Central memory CD8-positive, alpha-beta T cell (primary cell): ENCODE measurements at places on chromosomes 11 and 22.

DNA sequence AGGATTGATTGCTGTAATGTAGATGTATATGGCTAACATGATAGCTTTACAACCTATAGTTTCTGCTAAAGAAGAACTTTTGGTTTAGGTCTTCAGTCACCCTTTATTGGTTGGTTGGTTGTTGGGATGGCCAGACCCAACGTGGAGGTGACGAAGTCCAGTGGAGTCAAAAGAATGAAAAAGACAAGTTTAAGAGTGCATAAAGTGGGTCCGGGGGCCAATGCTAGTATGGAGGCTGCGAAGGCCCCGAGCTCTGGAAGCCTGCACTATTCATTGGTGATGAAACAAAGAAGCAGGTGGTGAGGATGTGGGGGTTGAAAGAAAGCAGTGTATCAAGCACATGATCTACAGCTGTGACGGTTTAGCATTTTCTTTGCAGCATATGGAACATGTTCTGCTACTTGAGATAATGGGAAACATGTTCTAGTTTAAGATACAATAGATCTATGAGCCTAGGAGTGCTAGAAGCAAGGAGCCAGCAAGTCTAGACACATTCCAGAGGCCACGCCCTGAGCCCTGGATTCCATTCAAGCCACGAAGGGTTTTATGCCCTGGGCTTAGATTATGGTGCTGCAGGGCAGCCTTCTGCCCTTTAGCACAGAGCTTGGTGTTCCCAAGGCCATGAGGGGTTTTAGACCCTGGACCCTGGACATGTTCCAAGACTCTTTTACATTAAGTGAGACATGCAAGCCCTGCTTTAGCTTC lies 6.3 kb downstream of the TCP11L1 start:
- DNase-seq, result no peak
- no peak overlapping the region for H3K4me3 ChIP-seq
- H3K27ac ChIP-seq, result no peak overlapping the region
- H3K4me1 ChIP-seq, result peaks cover 6% of the 10 kb centered on the region
- H3K27me3 ChIP-seq, result no peaks in the 10 kb centered on the region

- H3K27me3 ChIP-seq, result no peaks in the 10 kb centered on the region
- no peaks in the 10 kb centered on the region for H3K4me1 ChIP-seq
- no peaks in the 10 kb centered on the region for H3K36me3 ChIP-seq
- H3K27ac ChIP-seq, result no peak overlapping the region
- no peak overlapping the region for H3K4me3 ChIP-seq
- DNase-seq, result no peak
Observed at GRCh38 chr11:56716379-56716854, 17.5 kb downstream of the OR9G1 start.

- no peak overlapping the region for H3K27ac ChIP-seq
- no peak overlapping the region for H3K4me3 ChIP-seq
- DNase-seq, result no peak
Observed at GRCh38 chr11:91230647-91231046, 994.0 kb upstream of the FAT3 start.

GRCh38 chr11:46279126-46280099 lies 2.0 kb downstream of the CREB3L1 start:
- peaks cover 5% of the 10 kb centered on the region for H3K4me1 ChIP-seq
- H3K27me3 ChIP-seq, result peaks cover 84% of the 10 kb centered on the region
- DNase-seq, result no peak
- peaks cover 2% of the 10 kb centered on the region for H3K36me3 ChIP-seq
- no peak overlapping the region for H3K27ac ChIP-seq

GRCh38 chr22:20624161-20624616 lies 116.8 kb downstream of the MED15 start:
- no peak overlapping the region for H3K4me3 ChIP-seq
- DNase-seq, result no peak
- H3K4me1 ChIP-seq, result no peaks in the 10 kb centered on the region
- H3K27ac ChIP-seq, result no peak overlapping the region
- no peaks in the 10 kb centered on the region for H3K27me3 ChIP-seq

GRCh38 chr11:45285930-45286632 lies at the start of gene SYT13:
SYT13 (minus strand) TSS chr11:45286341; CDS start chr11:45286207, 134 bp downstream.
- H3K36me3 ChIP-seq, result no peaks in the 10 kb centered on the region
- no peak for DNase-seq
- no peak within 1 kb of the TSS for H3K4me3 ChIP-seq
- H3K27ac ChIP-seq, result no peak within 1 kb of the TSS
- peaks cover 79% of the 10 kb centered on the region for H3K27me3 ChIP-seq

GRCh38 chr11:65545853-65546216 lies 12.3 kb downstream of the LTBP3 start:
- peak overlapping the region; percentile 83 for H3K27ac ChIP-seq
- H3K4me1 ChIP-seq, result peaks cover 48% of the 10 kb centered on the region
- H3K4me3 ChIP-seq, result no peak overlapping the region

GRCh38 chr11:15720460-15720859 lies 605.7 kb downstream of the INSC start:
- H3K27ac ChIP-seq, result no peak overlapping the region
- DNase-seq, result no peak
- no peaks in the 10 kb centered on the region for H3K36me3 ChIP-seq
- no peak overlapping the region for H3K4me3 ChIP-seq

DNA sequence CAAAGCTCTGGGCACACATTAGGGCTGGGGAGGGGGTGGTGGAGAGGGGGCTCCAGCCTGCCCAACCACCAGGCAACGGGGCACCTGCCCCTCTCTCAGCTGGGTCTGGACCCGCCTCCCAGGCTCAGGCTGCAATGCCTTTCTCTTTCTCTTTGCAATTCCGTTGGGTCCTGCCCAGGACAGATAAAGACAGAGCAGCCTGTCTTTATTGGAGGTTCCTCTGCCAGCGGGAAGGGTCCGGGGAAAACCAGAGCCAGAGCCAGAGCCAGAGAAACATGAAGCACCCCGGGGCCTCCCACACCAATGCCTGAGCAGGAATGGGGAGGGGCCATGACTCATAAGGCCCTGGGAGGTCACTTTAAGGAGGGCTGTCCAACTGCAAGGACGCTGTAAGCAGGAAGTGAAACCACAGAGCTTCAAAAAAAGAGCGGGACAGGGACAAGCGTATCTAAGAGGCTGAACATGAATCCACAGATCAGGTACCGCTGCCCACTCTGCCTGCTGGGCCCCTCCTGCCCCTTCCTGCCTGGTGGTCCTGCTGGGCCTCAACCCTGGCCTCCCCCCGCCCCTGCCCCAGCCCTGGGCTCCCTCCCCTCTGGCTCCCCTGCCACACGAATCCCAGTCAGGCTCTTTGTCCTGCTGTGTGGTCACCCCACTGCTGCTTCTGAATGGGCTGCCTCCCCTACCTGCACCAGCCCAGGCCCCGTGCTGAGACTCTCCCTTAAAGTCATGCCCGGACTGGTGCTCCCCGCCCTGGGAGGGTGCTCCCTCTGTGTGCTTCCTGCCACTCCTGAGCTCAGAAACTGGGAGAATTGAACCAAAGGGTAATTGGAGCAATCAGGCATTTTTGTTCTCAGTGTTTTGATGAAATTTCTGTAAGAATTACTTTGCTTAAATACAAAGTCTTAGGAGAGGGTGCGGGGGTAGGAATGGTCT lies at the start of gene APOBEC3B:
APOBEC3B (plus strand) TSS at position 356 of the 936 bp plus-strand sequence; CDS start at position 463, 107 bp downstream.
- peaks cover 30% of the 10 kb centered on the region for H3K4me1 ChIP-seq
- H3K27ac ChIP-seq, result peak within 1 kb of the TSS; percentile 59
- no peaks in the 10 kb centered on the region for H3K27me3 ChIP-seq
- H3K36me3 ChIP-seq, result peaks cover 3% of the 10 kb centered on the region

DNA sequence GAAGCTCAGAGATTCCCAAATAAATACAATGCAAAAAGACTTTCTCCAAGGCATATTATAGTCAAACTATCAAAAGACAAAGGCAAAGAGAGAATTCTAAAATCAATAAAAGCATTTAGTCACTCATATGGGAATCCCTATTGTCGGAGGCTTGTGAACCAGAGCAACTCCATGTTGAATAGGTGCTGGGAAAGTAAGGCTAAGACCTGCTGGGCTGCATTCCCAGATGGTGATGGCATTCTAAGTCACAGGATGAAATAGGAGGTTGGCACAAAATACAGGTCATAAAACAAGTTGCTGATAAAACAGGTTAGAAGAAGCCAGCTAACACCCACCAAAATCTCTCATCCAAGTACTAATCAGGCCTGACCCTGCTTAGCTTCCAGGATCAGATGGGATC lies 84.5 kb downstream of the JRKL start:
- no peak overlapping the region for H3K27ac ChIP-seq
- no peak overlapping the region for H3K4me3 ChIP-seq
- H3K4me1 ChIP-seq, result no peaks in the 10 kb centered on the region
- peaks cover 2% of the 10 kb centered on the region for H3K36me3 ChIP-seq
